Heart left ventricle (tissue), 16 donors: ENCODE measurements at places on chromosomes 5 and 9. TPM values are rescaled to one million over a fixed set of nuclear protein-coding genes. Genes with fewer than 3 reads are reported as not detected.
A peak's percentile ranks its signal among the peaks of the same experiment; 100 is the strongest.

DNA sequence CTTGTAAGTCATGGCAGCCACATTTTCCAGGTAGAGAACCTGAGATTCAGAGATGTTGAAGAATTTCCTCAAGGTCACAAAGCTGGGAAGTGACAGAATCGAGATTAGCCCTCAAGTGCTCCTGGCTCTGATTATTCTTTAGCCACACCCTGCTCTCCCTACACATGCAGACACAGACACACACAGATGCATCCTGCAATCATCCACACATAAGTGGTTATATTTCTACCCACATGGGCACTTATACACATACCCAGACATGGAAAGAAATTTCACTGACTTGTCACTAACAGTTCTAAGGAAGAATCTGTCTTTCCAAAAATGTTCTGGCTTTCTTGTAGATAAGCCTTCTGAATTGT lies 32.2 kb upstream of the GALNT10 start:
- DNase-seq: no peak
- no peak overlapping the region for H3K27ac ChIP-seq
- no peaks in the 10 kb centered on the region for H3K36me3 ChIP-seq
- peaks cover 12% of the 10 kb centered on the region for H3K4me1 ChIP-seq

DNA sequence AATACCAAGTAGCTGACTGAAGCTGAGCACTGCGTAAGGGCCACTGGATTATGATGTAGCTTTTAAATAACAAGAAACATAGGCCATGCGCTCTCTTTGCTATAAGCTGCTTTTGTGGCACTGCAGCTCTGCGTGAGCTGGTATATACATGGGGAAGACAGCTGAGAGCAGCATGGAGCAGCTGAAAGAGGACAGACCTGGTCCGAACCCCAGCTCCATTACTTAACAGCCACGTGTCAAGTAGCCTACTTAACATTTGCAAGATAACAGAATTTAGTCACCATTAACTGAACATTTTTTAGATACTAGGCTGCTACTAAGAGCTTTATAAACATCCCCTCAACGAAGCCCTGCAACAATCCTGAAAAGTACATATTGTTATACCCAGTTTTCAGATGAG lies 69.3 kb downstream of the PTPN3 start:
- no peaks in the 10 kb centered on the region for H3K27me3 ChIP-seq
- peaks cover 4% of the 10 kb centered on the region for H3K36me3 ChIP-seq
- DNase-seq: peak; percentile 51
- H3K4me1 ChIP-seq: peaks cover 9% of the 10 kb centered on the region
- H3K4me3 ChIP-seq: peak overlapping the region; percentile 47

GRCh38 chr9:14238518-14238917 lies 75.4 kb downstream of the NFIB start:
- H3K4me3 ChIP-seq: no peak overlapping the region
- peaks cover 72% of the 10 kb centered on the region for H3K4me1 ChIP-seq
- peak overlapping the region; percentile 34 for H3K27ac ChIP-seq

HEMGN gene
- not detected for total RNA-seq

DNA sequence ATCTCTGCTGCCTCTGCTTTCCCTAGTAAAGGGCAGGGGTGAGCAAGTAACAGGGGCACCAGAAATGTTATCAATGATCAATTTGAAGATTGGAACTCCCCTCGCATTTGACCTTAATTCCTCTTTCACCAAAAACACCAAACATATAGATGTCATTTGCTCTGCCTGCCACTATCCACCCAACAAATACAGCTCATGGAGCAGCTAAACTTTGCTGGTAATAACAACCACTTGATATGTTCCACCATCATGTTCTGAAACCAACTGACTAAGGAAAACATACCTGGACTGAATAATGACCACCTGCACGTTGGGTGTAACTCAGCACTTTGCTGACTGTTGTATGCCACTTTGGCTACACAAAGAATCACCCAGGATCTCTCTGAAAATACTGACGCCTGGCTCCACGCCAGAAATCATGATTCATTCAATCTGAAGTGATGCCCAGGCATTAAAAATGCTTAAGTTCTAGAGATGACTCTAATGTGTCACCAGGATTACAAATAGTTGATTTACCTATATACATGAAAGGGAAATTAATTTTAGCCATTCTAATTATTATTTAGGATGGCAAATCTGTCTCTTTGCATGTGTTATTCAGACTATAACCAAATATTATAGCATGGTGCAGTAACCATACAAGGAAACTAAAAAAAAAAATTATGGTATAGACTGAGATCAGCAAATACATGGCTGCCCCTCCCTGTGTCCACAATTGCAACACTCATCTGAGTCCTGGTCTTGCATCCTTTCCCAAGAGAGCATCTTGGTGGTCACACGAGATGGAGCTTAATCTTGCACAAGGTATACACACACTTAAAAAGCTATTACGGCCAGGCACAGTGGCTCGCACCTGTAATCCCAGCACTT lies 43.1 kb upstream of the TTC39B start:
- H3K27me3 ChIP-seq: no peaks in the 10 kb centered on the region
- no peak for DNase-seq

DNA sequence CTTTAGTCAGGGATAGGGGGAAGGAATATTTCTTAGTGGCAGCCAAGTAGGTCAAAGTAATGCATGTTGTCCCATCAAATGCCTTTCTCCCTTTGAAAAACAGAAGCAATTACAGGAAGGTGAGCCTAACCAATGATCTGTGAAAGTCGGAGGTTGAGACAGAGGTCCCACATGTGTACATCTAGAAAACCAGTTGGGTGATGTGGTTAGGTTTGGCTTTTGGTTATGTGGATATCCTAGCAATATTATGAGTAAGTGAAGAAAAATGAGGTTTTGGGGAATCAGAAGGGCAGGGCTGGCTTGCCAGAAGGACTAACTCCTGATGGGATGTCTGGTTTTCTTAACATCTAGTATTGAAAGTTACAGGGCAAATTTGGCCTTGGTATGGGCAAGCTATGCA lies 63.4 kb upstream of the PALM2AKAP2 start:
- no peaks in the 10 kb centered on the region for H3K36me3 ChIP-seq
- H3K27me3 ChIP-seq: no peaks in the 10 kb centered on the region
- no peak overlapping the region for H3K4me3 ChIP-seq
- H3K27ac ChIP-seq: no peak overlapping the region
- DNase-seq: no peak

DNA sequence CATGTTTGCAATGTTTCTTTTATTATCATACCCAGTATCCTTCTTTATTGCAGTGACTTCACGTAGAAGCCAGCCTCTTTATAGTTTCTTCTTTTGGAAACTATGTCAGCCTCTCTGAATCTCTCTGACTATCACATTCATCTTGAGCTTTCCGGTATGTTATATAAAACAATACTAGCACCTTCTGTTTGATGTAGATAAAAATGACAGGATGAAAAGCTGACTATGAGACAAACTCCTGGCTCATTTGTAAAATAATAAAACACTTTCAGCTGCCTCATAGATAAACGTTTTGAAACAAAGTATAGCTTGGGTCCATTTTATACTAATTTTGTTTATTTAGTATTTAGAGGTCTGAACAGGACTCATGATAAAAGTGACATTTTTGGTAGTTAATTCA lies 1145.4 kb upstream of the NUDT12 start:
- no peak overlapping the region for H3K27ac ChIP-seq
- DNase-seq: no peak
- no peaks in the 10 kb centered on the region for H3K27me3 ChIP-seq
- H3K36me3 ChIP-seq: no peaks in the 10 kb centered on the region
- H3K4me1 ChIP-seq: no peaks in the 10 kb centered on the region
- no peak overlapping the region for H3K4me3 ChIP-seq

LHX2 gene
- not detected for total RNA-seq

GRCh38 chr9:126550891-126551351 lies 62.8 kb upstream of the LMX1B start:
- H3K4me3 ChIP-seq: no peak overlapping the region
- H3K27ac ChIP-seq: no peak overlapping the region
- DNase-seq: no peak
